Cortex of kidney (tissue), 1 donor: ENCODE measurements at places on chromosomes 13 and 19.

- no peak for DNase-seq
Measured at GRCh38 chr13:19967621-19968020, 9.1 kb downstream of the ZMYM2 start.

- DNase-seq: no peak
Measured at GRCh38 chr13:73948848-73949529, 185.2 kb downstream of the KLF12 start.

DNA sequence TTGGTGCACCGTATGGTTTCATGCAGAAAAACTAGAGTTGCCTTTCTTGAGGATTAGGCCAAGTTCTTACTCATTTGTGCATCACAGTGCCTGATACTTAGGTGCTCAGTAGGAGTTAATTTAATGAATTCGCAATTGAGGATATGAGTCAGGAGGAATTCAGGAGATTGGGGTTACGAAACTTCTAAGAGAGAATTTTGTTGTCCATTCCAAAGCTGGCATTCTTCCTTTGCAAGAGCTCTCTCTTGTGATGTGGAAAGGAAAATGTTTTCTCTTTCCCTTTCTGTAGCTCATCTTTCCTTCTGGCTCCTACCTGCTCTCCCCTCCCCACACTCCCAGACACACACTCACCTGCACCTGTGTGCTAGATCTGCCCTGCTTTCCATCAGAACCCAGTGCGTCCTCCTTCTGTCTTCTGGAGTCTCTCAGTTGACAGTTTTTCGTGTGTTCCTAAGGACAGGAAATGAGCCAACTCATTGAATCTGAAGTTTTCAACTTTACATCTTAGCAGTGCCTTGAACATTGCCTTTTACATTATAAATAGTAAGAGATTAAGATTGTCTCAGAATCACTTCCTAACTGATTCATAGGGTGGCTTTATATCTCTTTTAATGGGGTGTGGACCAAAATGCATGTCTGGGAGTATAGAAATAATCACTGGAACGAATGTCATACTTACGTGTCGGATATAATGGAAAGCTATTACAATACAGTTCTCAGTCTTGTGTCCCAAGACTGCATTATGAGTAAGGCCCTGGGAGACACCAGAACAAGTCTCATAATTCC, 19.7 kb upstream of the ERCC5 start:
- DNase-seq: no peak

DNA sequence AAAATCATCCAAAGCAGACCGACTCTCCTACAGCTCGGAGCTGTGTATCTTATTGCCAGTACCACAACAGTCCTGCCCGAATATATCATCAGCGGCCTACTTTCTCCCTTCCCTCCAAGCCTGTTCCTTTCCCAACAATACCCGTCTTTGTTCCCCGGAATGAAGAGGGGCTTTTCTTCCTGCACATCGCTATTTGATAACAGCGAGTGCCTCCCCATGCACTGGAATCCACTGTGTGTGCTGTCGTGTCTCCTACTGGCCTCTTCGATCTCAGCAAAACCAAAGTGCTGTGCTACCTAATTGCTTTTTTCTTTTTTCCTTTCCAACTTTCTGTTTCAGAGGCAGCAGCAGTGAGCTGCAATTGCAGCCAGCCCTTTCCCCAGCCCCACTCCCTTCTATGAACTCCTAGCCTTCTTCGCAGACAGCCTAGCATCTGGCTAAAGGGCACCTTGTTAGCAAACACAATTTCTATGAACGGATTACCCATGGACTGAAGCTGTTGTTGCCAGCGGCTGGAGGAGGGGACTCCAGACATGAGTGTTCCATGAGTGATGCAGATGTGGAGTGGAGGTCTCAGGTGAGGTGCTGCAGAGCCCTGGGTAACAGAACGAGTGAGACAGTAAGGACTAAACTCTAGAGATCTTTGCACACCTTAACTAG, 43.4 kb downstream of the EFNB2 start:
- DNase-seq: no peak

GRCh38 chr19:3767050-3767449, 4.6 kb downstream of the MRPL54 start:
- DNase-seq: no peak
